ENCODE measurements at places on chromosomes 16 and 17.

GRCh38 chr17:55897301-55897700 is 146.4 kb downstream of the PCTP start:
- no peak for DNase-seq

DNA sequence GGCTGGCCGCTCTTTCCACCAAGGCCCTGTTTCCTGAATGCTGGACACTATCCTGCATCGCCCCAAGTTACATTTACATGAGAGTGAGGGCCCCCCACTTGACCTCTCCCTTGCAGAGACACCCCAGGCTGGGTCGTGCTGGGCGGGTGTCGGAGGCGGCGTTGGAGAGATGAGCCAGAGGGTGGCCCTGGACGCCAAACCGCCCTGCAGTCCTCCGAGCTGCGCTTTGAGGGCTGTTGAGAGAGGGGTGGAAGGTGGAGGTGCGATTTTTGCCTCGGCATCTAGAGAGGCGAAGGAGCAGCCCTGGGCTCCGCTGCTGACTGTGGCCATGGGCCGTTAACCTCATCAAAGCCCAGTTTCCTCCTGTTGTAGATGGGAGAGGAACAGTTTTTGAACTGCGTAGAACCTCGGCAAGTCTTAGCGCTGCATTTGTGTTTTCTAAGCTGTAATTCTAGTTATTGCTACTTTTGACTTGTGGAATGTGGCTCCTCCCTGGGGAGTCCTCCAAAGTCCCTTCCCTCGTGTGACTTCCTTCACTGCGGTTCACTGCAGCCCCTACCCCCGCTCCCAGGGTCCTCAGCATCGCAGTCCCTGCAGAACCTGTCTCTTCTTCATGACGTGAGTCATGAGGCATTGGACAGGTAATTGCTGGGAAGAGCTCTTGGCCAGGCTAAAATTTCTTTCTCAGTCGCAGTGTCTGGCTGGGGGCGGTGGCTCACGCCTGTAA is 986 bp upstream of the ELOB start:
- DNase-seq, result peak; percentile 45

- no peak for DNase-seq
Observed at GRCh38 chr17:74773871-74774286, 2.3 kb downstream of the NAT9 start.

DNA sequence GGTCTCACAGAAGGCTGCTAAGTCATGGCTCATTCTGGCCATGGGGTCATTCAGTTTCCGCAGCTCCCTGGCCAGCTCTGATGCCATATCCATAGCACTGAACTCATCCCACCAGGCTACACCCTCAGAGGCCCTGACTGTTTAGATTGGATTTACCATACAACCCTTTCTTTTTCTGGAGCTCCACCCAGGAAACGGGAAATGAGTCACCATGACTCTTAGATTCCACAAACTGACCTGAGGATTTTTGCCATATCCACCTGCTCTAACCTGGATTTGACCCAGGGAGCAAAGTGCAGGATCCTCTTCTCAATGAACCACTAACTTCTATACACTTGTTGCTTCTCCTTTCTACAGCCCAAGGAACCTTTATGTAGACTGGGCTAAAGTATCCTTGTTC is 20.3 kb upstream of the CALB2 start:
- DNase-seq, result no peak

Data from activated CD4-positive, alpha-beta T cell treated with anti-CD3 and anti-CD28 coated beads for 48 hours (primary cell).